ENCODE measurements at places on chromosomes 2 and 18. TPM values are rescaled to one million over a fixed set of nuclear protein-coding genes. Genes with fewer than 3 reads are reported as not detected.

Gene PSMG2
- total RNA-seq = 57.4 TPM

Gene RAPGEF4
- total RNA-seq = 0.62 TPM

Gene MDH1B
- total RNA-seq = 1.9 TPM

Gene CNGA3
- total RNA-seq = not detected

Gene CNRIP1
- 4.4 TPM for total RNA-seq

Gene ANKRD62
- total RNA-seq = not detected
